GM23248 (cell line): ENCODE measurements at places on chromosomes 3 and 15.

- DNase-seq = peak; percentile 87
Measured at GRCh38 chr15:80060356-80061006, 1.0 kb downstream of the ZFAND6 start.

GRCh38 chr15:51332206-51333147 is 5.9 kb downstream of the CYP19A1 start:
- DNase-seq = peak; percentile 78

- DNase-seq = peak; percentile 65
Measured at GRCh38 chr3:112979244-112979832, 4.4 kb upstream of the CD200R1 start.

- DNase-seq = peak; percentile 92
Measured at GRCh38 chr15:79640206-79640605, 208.1 kb downstream of the MINAR1 start.

- DNase-seq = peak; percentile 62
Measured at GRCh38 chr3:193805448-193805847, 212.4 kb downstream of the OPA1 start.

DNA sequence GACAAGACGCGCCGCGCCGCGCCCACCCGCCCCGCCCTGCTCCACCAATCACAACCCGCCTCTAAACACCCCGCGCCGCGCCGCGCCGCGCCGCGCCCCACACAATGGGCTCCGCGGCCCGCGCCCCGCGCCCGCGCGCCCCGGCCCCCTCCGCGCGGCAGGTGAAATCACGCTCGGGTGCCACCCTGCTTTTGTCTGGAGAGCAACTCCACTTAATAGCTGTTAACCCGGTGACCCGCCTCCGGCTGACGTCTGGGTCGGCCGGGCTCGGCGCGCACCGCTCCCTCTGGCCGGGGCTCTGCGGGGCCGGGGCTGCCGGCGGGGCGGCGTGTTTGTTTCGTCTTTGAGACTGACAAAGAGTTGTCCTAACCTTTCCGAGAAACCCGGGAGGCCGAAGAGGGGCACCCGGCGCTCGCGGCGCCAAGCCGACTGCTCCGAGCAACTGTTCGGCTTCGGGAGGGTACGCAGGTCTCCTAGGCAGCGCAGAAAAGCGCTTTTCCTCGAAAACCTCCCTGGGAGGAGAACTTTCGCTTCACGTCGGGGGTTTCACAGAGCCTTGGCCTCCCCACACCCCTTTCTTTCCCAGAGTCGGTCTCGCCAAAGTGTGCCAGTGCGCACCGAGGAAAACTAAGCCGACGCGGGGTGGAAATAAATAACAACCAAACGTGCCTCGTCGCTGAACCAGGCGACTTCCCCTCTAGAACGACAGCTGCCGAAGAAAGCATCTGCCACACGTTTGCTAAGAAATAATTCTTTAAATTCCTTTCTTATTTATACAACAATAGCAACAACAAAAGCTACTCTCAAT is 518.4 kb downstream of the FOXP1 start:
- DNase-seq = peak; percentile 68

- no peak for DNase-seq
Measured at GRCh38 chr3:58082047-58082446, 73.8 kb downstream of the FLNB start.

GRCh38 chr15:48785195-48785594 is 25.7 kb downstream of the CEP152 start:
- no peak for DNase-seq

DNA sequence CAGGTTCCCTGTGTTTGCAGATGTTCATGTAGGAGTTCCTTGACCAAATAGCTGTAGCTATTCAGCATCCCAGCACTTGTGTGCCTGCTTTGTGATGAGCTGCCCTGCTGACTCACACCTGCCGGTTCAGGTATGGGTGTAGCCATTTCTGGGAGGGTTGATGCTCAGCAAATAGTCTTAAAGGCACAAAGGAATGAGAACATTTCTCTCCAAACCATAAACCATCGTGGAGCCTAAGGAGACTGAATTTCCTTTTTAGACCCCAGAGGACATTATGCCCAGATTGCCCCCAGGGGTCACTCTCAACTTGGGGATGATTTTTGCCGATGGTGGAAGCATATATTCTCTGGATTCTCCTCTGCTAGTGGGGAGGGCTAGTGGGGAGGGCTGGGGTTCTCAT is 80.6 kb downstream of the ADAMTSL3 start:
- DNase-seq = peak; percentile 3

DNA sequence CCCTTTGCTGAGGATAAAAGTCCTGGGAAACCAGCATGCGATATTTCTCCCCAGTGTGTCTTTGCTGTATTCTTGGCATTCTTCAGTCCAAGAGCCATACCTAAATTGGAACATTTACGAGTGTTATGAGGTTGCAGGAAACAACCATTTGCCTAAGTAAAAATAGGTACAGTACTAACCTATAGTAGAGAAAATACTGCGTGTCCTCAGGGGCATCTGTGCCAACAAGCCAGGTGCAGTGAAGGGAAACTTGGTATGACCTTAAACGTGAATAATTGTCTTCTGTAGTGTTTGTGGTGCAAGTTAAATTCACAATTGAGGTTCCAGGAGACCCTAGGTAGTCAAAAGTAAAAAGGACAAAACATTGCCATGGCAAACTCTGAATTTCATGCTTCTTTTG is 12.2 kb downstream of the IL5RA start:
- no peak for DNase-seq

GRCh38 chr3:59531066-59531745 is 481.4 kb upstream of the CFAP20DC start:
- peak; percentile 5 for DNase-seq

DNA sequence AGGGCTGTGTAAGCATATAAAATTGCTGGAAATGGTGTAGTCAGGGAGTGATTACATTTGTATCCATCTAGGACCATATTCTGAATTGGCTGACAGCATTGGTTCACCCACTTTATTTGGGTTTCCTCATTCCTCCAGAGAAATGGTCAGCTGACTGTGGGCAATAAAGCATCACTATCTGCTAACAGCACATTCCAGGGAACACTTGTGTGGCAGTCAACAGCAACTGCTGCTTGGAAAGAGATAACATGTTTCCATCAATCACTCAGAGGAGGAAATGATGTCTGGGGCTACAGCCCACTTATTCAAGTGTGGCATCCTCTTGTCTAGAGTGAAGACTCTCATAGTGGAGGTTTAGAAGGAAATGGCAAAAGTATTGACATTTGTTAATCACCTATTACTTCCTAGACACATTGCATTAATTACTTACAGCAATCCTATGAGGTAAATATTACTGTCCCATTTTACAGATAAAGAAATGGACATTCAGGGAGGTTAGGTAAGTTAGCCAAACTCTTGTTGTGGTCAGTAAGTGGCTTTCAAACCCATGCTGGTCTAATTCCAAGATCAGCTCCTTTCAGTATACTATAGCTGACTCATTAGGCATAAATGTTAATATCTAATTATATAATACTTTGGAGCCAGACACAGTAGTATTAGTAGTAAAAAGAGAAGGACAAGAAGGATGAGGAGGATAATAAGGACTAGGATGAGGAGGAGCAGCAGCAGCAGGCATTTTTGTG is 247.8 kb downstream of the ALCAM start:
- peak; percentile 19 for DNase-seq

DNA sequence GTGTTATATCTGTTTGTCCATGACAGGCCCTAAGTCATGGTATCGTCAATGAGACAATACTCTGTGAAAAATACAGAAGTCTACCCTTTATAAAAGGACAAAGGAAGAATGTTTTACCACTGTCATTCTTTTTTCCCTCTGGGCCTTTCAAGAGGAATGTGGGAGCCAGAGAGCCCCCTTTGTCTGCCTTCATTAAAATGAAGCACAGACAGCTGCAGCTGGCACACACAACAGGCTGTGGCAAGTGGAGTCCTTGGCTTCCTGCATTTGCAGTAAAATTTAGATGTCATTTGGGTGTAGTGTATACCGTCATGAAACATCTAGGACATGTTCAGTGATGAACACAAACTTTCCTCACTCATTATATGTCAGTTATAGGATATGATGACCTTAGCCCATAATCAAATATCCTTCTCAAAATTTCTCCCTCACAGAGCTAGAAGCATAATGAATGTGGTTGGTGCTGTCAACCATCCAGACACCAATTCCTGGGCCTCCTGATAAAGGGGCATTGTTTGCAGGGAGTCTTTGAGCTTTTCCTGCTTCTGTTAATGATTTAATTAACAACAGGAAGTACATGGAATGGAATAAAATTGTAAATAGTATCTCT is 76.4 kb downstream of the DHX36 start:
- DNase-seq = no peak

DNA sequence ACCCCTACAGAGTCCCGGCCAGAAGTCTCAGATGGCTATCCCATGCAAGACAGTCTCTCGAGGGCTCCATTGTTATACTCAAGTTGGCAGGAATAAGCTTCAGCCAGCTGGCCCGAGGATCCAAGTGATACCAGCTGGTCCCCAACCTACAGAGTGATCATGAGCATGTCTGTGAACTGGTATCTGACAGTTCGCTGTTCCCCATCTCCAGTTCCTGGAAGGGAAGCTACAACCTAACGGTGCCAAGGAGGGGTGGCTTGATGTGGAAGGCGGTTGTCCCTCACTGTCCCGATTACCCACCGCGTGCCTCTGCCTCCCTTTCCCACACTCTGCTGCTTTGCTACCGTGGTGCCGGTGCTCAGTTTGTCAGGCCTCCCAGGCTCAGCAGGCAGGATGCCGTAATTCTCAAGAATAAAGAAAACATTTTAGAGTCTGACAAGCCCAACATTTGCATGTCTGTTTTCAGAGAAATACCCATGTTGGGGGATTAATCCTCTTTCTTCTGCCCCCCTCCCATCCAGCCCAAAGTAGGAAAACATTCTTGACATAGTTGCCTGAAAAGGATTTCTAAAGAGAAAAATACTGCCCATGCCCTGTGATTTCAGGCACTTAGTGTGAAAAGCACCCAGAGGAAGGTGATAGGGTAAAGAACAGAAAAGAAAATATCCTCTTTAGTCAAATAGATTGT is 49.4 kb upstream of the HES1 start:
- DNase-seq = no peak

- DNase-seq = no peak
Measured at GRCh38 chr3:33799202-33799551, 747 bp downstream of the PDCD6IP start.

DNA sequence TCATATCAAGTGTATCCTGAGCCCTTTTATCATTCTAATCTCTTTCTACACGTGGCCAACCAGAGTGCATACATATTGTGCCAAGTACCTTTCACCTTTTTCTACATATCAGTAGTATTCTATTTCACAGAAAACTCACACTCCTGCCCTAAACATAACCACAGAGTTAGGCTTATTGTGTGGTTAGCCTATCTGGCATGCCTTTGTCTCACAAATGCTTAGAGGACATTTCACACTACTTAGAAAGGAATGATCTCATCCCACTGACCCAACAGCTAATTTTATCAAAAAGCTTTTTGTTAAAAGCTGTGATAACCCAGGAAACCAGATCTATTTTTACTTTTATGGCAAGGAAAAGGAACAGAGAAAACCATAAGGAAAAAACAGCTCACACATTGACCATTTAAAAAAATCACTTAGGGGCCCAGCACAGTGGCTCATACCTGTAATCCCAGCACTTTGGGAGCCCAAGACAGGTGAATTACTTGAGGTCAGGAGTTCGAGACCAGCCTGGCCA is 17.8 kb upstream of the MAP4 start:
- DNase-seq = peak; percentile 82

DNA sequence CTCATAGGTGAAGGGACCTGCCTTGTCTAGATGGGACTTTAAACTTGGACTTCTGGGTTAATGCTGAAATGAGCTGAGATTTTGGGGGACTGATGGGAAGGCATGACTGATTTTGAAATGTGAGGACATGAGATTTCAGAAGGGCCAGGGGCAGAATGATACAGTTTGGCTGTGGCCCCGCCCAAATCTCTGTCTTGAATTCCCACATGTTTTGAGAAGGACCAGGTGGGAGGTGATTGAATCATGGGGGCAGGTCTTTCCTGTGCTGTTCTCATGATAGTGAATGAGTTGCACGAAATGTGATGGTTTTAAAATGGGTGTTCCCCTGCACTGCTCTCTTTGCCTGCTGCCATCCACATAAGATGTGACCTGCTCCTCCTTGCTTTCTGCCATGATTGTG is 42.8 kb downstream of the ILDR1 start:
- no peak for DNase-seq

GRCh38 chr3:134287512-134287911 is 36.9 kb upstream of the RYK start:
- no peak for DNase-seq

DNA sequence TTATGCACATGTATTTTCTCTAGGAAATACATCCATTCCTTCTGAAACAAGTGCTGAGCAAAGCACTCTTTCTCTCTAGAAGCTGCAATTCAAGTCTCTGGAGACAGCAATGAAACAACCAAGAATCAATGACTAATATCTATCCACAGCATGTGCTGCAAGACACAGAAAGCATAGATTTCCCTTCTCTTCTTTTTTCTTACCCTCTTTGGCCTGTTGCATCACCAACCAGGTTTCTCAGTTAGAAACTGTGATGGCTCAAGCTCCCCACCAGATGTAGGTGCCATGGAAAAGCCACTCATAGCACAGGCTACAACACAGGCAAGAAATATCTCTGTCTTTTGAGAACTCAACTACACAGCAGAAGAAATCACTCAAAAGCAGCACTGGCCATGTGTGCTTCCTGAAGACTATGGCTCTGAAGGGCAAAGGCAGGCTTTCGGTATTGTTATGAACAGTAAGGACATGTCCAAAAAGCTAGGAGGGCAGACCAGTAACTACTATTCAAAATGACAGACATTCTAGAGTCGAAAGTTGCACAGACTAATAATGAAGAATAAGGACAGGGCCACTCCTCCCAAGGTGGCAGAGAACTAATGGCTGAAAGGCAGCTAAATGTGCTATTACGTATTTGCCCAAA is 15.5 kb downstream of the ZDHHC3 start:
- DNase-seq = peak; percentile 46

DNA sequence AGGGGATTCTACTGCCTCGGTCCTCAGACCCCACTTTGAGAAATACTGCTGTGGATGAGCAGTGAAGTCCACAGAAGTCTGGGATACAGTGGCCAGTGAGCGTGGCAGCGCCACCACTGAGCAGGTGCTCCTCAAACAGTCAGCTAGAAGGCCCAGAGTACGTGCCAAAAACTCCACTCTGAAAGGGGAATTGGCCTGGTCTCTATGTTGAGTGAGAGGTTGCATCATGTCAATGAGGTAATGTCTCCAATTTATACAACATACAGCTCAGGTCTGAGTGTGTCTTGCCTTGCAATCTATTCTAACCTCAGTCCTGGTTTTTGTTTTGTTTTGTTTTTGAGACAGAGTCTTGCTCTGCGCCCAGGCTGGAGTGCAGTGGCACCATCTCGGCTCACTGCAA is 53.3 kb upstream of the ETV5 start:
- no peak for DNase-seq

GRCh38 chr3:63762934-63763550 is 56.1 kb upstream of the C3orf49 start:
- DNase-seq = peak; percentile 71

DNA sequence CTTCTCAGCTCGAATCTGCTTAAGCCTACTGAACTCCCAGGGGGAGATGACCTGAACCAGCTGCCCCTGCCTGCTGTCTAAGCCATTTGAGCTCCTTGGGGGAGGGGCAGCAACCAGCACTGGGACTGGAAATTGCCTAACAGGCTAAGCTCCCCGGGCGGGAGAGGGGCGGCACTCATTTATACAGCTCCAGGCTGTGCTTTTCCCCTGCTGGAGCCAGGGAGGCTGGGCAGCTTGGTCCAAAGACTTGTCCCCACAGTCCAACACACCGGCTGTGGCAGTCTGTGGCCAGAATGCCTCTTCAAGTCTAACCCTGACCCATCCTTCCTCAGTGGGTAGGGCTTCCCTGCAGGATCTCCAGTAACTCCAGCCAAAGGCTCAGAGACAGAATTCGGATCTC is 1241.5 kb downstream of the ROBO2 start:
- no peak for DNase-seq
